NCI-H524 (cell line): ENCODE measurements at places on chromosomes 5 and 9.
A peak's percentile ranks its signal among the peaks of the same experiment; 100 is the strongest.

GRCh38 chr5:108543486-108543885, 161.6 kb upstream of the FBXL17 start:
- no peak for DNase-seq

- no peak for DNase-seq
Observed at GRCh38 chr9:108913391-108913790, 20.5 kb downstream of the ELP1 start.

DNA sequence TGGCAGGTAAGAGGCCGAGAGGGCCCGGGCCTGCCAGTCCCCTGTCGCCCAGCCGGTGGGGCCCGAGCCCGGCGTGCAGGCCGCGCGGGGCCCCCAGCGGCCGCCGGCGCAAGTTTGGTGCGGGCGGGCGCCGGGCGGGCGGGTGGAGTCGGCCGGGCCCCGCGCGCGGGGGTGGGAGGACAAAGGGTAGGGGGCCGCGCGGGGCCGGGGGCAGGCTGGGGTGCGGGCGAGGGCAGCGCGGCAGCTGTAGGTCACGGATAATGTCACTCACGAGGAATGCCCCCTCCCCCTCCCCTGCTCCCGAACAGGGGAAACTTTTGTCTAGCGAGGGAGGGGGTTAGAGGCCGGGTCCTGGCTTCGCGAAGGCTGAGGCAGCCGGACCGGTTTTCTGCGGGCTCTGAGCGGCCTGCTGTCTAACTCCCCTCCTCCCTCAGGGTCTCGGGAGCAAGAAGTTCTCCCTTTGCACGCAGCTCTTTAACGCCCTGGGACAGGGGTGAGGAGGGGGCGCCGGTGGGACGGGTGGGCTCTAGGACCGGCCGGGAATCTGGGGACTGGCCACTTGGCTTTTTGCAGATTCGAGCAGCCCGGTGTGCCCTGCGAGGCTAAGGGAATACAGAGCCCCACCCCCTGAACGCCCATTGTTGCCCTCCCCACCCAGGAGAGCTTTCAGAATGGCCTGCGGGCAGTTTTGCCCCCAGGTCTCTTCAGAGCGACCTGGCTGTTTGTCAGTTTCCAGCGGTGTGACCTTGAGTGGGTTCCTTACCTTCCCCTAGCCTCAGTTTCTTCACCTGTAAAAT, 21.3 kb upstream of the NDST1 start:
- peak; percentile 58 for DNase-seq

- DNase-seq, result no peak
Observed at GRCh38 chr9:91126761-91127445, 234.8 kb downstream of the AUH start.

DNA sequence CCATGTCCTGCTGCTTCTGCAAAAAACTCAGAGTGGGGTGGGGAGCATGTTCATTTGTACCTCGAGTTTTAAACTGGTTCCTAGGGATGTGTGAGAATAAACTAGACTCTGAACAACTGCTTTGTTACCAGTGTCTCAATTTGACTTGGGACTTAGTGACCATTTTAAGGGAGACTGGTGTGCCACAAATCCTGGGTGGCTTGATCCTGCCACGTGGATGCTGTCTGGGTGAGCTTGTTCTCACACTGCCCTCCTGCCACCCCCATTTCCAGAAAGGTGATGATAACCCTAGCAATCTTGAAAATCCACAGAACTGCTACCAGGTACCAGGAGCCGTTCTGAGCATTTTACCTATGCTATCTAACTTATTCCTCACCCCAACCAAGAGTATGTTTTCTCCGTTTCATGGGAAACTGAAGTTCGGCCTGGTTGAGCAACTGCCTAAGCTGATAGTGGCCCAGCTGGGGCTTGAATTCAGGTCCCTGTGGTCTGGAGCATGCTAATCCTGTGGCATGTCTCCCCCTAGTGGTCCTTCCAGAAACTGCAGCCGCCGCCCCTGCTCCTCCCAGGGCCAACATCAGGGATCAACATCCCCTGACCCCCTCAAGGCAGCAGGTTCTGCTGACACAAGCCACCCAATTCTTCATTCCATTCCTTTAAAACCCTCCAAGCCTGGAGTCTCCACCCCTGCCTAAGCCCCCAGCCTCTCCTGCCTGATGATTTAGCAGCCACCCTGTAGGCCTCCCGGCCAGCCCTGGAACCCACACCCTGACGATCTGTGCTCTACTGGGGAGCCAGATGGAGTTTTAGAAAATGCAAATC, 2.8 kb downstream of the IL3 start:
- peak; percentile 71 for DNase-seq

DNA sequence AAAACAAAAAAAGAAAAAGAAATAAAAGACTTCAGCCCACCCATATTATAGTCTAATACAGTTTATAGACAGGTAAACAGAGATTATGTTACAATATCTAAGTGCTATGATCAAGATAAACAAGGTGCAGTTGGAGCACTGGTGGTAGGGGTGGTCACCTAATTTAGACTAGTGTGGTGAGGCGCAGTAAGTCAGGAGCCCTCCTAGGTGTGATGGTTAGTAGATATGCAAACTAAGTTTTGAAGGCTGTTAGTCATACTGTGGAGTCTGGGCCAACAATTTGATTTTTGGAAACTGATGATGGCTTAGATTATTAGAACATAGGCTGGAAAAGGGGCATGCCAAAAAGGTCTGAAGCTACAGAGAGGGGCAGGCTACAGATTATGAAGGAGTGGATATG, 14.7 kb downstream of the NIPBL start:
- DNase-seq, result no peak
